Heart right ventricle (tissue), 16 donors: ENCODE measurements at places on chromosomes 7 and 10. TPM values are rescaled to one million over a fixed set of nuclear protein-coding genes. Genes with fewer than 3 reads are reported as not detected.

DNA sequence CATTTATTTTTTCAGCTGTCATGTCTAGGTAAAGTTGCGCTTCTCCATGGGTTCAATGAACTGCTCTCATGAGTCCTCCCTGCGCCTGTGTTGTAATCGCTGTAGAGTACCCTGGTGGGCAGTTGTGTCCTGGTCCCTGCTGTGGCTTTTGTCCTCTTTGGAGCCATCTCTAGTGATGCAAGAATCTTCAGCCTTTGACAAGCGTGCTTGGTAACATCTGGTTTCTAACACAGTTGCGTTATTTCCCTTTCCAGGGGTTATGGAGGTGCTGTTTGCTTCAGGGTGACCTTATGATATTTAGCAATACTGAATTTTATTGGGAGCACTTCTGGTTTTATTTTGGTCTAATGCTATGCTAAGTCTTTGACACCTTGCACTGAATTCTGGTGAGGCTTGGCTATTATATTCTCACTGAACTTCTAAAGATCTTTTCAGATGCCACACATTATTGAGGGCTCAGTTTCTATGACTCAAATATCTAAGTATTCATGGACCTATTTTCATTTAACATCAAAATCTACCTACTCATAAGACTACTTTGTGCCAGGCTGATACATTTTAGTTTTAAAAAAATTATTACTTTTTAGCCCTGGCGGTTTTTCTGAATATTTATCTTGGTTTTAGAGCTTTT lies 88.6 kb downstream of the FANK1 start:
- DNase-seq = no peak

DNA sequence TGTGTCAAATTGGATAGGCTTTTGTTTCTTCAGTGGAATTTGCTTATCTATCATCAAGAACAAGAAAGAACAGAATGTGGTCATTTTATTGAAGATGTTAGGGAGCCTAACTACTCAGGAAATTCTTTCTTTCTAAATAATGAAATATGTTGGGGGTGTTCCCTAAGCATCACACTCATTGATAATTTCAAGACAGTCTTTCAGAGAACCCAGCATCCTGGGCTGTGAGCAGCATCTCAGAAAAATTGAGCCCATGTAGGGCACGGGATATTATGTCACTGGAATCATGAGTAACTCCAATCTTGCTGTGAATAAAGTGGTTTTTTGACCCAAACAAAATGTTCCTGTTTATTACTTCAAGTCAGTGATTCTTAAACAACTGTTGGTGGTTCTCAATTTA lies 27.3 kb downstream of the PON1 start:
- DNase-seq = no peak

DNA sequence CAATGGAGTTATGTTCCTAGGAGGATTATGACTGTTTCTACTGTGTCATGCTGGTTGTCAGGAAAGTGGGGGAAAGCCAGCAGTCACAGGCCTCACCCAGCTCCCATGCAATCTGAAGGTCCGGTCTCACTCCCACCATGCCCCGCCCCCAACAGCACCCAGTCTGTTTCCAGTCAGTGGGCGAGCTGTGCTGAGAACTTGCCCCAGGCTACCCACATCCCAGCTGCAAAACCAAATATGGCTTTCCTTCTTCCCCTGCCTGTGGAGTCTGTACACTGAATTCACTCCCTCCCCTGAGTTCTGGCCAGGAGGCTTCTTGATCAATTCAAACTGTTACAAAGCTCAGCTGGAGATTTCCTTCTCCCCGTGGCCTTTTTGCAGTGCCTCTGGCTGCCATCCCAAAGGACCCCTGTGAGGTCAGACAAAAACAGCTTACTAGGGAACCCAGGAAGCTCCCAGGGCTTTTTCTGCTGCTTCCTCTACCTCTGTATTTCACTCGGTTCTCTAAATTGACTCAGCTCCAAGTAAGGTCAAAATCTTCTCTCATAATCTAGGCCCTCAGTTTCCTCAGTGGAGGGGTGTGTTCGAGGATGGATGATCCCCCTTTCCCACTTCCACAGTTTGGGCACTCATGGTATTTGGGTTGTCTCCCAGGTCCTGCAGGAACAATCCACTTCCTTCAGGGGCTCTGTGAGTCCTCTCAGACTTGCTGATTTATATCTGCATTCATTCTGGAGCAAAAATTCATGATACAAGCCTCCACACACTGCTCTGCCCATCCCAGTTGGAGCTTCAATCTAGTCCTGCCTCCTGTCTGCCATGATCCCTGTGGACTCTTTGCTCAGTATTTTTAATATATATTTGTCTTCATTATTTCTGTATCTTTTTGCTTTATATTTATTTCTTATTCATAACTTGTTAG lies 205.5 kb downstream of the SEMA3D start:
- DNase-seq = no peak

DNA sequence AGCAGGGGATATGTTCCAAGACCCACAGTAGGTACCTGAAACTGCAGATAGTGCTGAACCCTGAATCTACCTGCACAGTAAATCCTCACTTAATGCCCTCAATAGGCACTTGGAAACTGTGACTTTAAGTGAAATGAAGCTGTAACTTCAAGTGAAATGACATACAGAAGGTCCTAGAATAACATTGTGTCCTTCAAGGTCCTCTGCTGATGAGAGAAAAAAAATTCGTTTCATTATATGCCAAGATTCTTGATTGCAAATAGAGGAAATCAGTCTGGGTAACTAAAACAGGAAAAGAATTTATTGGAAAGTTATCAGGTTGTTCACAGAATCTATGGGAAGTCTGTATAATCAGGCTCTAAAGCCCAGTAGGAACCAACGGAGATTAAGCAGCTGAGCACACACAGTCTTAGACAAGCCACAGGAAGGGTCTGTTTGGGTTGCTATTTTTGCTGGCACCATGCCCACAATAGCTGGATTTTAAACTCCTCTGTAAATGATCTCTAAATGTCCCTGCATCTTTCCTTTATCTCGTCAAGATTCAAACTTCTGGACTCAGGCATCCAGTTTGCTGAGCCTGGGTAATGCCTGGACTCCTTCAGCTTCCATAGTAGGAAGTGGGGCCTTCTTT lies 57.5 kb downstream of the EXOC4 start:
- peak; percentile 46 for DNase-seq

GRCh38 chr10:99976886-99977665 lies 32.7 kb downstream of the DNMBP start:
- DNase-seq = no peak

- no peak for DNase-seq
Measured at GRCh38 chr10:126463286-126463685, 75.0 kb upstream of the ADAM12 start.

DNA sequence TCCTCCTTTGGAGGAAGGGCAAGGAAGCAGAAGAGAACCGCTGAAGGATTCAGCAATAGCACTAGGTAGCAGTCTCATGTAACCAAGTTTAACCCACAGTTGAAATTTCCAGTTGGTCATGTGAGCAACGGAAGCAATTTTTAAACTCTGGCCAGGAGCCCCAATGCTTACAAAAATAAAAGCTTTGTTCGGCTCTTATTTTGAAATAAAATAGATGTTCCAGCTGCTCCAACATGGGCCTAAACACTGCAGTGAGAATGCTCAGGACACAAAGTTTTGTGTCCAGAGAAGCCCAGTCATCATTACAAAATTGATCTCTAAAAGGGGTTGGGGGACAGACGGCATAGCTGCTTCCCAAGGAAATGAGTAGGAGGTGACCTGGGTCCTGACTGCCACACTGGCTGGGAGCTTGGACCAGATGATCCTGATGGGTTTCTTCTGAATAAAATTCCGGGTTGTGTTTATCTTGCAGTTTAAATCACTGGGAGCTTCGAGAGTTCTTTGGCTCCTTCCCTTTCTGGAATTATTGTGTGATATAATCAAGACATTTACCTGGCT lies 452 bp upstream of the TMEM140 start:
- no peak for DNase-seq

The CCDC71L gene
- total RNA-seq = 5.6 TPM

The IFIT1B gene
- not detected for total RNA-seq

The TMEM236 gene
- not detected for total RNA-seq

The DHX32 gene
- 81.7 TPM for total RNA-seq

The TNRC18 gene
- 31.7 TPM for total RNA-seq

The RBP3 gene
- not detected for total RNA-seq
